ENCODE measurements at places on chromosomes 2 and 18. TPM values are rescaled to one million over a fixed set of nuclear protein-coding genes. Genes with fewer than 3 reads are reported as not detected.

The TMEM150A gene
- 22.2 TPM for total RNA-seq

The WDR7 gene
- total RNA-seq, result 126 TPM

The FOXD4L1 gene
- 0.10 TPM for total RNA-seq

The STARD6 gene
- total RNA-seq, result 0.69 TPM

All from spinal cord (tissue), 10 donors.